ENCODE measurements at places on chromosomes 1 and 21.
A peak's percentile ranks its signal among the peaks of the same experiment; 100 is the strongest.

- no peak for DNase-seq
Observed at GRCh38 chr1:114482585-114482984, 28.4 kb downstream of the TRIM33 start.

- DNase-seq = no peak
Observed at GRCh38 chr1:28499553-28499952, 6.3 kb upstream of the RCC1 start.

DNA sequence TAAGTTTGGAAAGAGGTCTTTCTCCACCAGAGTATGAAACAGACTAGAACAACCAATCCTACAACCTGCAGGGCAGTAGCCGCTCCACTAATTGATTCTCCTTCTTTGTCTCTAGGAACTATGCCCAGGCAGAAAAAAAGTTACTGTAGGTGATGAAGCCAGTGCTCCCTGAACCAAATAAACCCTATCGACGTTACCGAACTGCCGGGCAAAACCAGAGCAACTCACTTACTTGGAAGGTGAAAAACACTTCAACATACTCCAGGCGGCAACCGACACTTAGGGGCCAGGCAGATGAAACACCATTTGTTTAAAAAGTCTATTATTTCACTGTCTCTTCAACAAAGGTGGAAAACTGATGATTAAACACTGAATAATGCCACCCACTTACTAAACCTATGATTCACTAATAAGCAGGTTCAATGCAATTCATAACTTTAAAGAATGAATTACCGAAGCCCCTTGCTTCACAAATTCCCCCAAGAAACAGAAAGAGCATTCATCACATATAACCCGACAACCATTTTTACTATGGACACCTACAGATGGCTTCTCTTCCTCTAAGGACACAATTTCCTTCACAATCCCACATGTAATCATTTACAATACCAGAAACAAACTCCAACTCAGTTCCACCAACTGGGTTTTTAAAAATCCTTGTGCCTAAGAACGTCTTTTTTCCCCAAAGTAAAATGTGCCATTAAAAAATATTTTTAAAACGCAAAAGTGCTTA, 1.6 kb downstream of the NRIP1 start:
- DNase-seq = no peak

DNA sequence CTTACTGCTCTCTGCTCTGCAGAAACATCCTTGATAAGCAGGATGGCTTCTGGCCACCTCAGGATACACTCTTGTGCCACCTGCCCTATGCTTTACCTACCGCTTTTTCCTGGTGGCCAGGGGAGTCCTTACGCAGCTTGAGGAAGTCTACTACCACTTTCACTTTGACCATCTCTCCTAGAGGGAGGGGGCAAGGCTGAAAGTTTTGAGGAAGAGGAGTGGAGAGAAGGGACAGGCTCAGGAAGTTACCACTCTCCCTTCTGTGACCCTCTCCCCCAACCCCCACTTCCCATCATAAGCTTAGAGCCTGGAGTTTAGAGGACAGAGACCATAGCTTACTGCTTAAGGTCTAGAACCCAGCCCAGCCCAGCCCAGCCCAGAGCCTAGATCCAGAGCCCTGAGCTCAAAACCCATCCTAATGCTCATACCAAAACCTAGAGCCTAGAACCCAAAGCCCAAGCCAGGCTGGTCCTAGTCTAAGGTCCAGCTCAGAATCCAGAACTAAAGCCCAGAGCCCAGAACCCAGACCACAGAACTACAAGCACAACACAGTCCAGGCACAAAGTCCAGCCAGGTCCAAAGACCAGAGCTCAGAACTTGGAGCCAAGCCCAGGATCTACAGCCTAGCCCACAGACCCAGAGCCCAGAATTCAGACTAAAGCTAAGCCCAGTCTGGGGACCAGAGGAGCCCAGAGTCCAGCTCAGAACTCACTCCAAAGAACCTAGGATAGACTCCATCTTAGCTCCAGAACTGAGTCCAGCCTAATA, 18.0 kb upstream of the MFSD2A start:
- no peak for DNase-seq

DNA sequence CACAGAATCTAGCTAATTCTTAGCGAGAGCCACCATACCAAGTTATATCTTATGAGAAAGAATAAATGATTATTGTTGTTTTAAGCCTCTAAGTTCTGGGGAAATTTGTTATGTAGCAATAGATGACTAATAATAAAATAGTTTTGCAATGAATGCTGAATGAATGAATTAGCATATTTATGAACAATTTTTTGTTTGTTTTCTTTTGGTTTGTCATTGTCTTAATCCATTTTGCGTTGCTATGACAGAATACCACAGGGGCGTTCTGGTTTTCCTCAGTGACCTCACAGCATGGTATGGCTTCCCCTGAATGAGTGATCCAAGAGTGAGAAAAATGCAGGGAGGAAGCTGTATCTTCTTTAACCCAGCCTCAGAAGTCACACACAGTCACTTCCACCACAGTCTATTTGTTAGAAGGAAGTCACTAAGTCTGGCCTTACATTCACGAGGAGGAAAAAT, 53.8 kb upstream of the HPDL start:
- peak; percentile 12 for DNase-seq

DNA sequence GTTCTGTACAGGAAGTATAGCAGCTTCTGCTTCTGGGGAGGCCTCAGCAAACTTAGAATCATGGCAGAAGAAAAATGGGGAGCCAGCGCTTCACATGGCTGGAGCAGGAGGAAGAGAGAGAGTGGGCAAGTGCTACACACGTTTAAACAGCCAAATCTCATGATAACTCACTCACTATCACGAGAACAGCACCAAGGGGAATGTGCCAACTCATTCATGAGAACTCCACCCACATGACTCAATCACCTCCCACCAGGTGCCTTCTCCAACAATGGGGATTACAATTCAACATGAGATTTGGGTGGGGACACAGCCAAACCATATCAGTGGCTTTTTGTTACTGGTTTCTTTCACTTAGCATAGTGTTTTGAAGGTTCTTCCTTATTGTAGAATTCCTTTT, 138.6 kb downstream of the SYT14 start:
- DNase-seq = no peak

GRCh38 chr1:205279986-205280385, 41.6 kb downstream of the NUAK2 start:
- no peak for DNase-seq

DNA sequence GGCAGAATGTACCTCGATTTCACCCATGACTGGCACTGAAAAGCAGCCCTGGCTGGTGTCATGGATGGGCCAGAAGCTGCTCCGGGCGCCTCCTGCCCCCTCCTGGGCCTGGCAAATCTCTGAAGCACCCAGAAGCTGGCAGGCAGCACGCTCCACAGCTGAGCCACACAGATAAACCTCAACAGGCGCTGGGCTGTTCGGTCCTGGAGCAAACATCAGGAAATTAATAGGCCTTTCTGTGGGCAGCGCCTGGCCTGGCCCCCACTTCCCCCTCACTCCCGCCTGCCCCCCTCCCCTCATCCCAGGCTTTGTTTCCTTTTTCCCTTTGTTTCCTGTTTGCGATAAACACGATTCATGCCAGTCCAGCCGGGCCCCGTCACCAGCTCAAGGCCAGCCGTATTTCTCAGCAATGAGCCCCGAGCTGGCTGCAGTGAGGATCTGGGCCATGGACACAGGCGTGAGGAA, 20.1 kb upstream of the DISP3 start:
- DNase-seq = no peak

DNA sequence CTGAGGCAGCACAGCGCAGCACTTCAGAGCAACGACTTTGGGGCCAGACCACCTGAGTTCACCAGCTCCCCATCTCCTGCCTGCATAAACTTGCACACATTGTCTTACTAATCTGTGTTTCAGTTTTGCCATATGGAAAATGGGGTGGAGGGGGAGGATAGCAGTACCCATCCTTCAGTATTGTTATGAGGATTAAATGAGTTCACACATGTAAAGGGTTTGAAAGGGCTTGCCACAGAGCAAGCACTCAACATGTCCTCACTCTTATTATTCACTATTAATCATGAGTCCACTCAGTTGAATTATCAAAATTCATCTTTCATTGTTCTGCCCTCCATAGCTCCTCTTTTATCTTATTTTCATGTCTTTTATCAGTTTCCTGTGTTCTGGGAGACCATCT, 40.1 kb upstream of the BMP8B start:
- DNase-seq = no peak

- DNase-seq = no peak
Observed at GRCh38 chr1:112458756-112459155, 50.0 kb upstream of the WNT2B start.

- DNase-seq = no peak
Observed at GRCh38 chr1:189637041-189637440, 840.6 kb downstream of the BRINP3 start.

DNA sequence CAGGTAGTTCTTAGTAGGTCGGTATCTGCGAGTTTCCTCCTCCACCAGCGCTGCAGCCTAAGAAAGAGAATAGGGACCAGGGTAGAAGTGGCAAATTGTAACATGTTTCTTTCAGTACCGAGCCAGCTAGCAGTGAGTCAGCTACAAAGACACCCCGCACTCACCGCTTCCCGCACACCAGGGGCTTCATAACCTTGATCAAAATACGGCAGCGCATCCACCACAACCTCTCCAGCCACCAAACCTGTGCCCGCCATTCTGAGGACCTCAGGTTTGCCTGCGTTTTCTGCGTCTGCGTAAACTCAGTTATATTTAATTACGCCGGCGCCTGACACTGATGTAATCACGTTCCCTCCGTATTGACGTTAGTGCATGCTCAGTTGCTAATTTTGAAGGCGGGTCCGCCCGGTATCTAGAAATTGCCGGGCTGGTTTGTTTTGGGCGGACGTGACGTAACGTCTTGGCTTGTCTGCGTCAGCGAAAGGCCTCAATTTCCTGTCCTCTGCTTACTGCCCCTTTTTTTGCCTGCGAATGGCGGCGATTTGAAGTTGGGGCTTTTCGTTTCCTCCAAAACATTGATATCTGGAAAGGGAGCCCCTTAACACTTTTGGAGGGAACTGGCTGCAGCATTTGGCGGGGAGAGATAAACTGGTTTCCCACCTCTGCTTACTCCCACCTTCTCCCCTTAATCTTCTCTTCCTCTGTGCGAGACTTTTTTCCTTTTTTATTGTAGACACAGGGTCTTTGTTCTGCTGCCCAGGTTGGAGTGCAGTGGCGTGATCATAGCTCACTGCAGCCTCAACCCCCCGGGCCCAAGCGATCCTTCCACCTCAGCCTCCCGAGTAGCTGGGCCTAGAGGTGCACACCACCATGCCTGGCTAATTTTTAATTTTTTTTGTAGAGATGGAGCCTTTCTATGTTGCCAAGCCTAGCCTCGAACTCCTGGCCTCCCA, at the start of gene BCAS2:
TSS of gene BCAS2 (minus strand) at position 281 of the 953 bp plus-strand sequence. CDS start at position 257, 24 bp downstream.
- DNase-seq = peak; percentile 93

DNA sequence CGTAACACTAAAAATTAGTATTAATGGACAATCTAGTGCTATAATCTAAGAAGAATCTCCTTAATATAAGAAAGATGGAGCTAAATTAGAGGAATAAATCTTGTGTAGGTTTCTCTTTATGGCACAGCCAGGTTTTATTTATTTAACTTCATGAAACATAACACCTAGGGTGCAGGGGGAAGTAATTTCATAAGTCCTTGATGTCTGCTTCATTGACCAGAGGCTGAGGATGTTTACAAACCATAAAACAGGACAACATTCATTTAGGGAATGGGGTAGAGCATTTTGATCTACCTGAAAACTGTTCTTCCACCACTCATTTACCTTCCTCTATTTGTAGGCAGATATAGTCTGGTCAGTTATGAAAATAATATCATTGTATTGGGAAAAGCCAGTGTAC, 95.5 kb downstream of the NGF start:
- no peak for DNase-seq

- no peak for DNase-seq
Observed at GRCh38 chr1:163074716-163075284, 5.6 kb downstream of the RGS4 start.

DNA sequence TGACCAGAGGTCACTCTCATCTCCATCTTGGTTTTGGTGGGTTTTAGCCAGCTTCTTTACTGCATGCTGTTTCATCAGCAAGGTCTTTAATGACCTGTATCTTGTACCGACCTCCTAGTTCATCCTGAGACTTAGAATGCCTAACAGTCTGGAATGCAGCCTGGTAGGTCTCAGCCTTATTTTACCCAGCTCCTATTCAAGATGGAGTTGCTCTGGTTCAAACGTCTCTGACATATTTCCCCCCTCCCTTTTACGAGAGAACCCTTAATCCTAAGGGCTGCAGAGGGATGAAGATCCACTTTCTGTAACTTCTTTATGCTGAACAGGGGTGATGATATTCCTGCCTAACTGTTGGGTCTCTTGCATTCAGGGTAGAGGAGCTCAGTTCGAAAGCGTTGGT, 43.2 kb downstream of the TBCE start:
- no peak for DNase-seq

DNA sequence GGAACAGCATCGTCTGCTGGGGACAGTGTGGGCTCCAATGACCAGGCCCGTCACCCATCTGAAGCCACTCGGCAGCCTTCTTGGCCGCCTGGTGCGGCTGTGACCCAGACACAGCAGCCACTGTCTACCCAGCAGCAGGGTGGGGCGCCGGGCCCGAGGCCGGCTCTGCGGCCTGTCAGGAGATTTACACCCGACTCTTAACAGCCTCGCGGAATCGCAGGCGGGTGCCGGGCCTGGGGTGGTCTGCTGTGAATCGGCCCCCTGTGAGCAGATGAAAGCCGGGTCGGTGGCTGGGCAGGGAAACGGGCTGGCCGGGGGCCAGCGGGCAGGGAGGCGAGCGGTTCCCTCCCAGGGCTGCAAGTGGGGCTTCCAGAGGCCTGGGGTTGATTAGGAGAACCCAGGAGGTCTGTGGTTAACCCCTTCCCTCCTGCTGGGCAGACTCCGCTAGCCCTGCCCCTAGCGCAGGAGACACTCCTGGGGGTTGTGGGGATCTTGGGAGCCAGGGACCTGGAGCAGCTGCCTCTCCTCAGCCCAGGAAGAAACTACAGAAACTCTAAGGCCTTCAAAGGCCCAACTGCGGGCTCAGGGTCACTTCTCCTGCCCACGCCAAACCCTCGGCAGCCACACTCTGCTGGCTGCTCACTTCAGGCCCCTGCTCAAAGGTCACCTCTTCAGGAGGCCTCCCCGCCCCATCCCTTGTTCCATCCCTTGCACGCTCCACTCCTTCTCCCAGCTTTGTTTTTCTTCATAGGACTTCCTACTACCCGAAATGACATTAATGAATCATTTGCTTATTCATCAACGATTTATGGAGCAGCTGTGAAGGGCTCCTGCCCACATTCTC, 15.6 kb downstream of the RUNX3 start:
- DNase-seq = no peak

- no peak for DNase-seq
Observed at GRCh38 chr1:241674805-241675384, 22.8 kb downstream of the WDR64 start.
